ENCODE measurements at places on chromosomes 11 and 22.

- DNase-seq: no peak
These were observed 167.8 kb upstream of the NCAM1 start for GRCh38 chr11:112793416-112793815.

GRCh38 chr11:9150926-9151325 is 59.5 kb upstream of the SCUBE2 start:
- no peak for DNase-seq

DNA sequence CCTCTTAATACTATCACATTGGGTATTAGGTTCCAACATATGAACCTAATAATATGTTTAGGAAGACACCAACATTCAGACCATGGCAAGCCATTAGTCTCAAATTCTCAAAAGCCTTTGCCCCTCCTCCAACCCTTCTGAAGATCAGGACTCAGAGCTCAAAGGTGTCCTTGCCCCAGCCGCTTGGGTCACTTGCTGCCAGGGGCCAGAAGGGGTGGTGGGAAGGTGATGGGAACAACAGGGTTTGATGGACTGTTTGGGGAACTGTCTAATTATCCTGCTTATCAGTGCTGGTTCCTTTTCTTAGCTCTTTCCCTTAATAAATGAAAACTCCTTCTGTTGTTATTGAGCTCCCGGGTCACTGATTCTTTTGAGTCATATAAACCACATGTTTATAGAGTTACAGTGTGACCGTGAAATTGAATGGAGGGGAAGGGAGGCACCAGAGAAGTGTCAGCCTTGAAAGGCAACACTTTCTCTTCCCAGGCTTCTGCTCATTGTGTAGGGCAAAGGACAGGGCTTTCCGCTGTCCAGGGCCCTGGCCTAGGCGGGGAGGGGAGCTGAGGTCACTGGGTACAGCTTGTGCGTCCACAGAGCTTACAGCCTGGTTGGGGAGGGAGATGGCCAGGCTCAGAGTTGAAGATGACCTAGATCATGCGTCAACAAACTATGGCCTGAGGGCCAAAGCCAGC is 105.1 kb downstream of the FBXO7 start:
- no peak for DNase-seq

GRCh38 chr22:37560608-37561211 is 430 bp downstream of the CDC42EP1 start:
- DNase-seq: peak; percentile 78

- DNase-seq: no peak
These were observed 76.5 kb upstream of the B3GAT1 start for GRCh38 chr11:134488512-134488911.

- DNase-seq: no peak
These were observed 354.9 kb downstream of the JRKL start for GRCh38 chr11:96744697-96745096.

GRCh38 chr11:30412509-30412908 is 89.6 kb downstream of the ARL14EP start:
- DNase-seq: no peak

DNA sequence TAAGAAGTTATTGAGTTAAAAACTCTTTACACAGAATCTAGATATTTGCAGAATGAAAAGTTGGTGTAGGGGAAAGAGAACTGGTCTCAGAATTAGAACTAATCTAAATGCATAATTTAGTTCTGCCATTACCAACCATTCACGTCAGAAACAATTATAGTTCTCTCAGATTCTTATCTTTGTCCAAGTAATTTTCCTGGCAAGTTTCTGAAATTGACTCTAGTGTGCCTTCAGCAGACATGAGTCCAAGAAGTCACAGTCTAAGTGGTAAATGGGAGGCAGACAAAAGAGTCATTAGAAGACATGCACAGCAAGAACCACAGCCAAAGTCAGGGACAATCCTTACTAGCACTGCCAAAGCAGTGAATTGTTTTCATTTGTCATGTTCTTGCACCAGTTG is 1870.1 kb downstream of the LRRC4C start:
- DNase-seq: no peak

DNA sequence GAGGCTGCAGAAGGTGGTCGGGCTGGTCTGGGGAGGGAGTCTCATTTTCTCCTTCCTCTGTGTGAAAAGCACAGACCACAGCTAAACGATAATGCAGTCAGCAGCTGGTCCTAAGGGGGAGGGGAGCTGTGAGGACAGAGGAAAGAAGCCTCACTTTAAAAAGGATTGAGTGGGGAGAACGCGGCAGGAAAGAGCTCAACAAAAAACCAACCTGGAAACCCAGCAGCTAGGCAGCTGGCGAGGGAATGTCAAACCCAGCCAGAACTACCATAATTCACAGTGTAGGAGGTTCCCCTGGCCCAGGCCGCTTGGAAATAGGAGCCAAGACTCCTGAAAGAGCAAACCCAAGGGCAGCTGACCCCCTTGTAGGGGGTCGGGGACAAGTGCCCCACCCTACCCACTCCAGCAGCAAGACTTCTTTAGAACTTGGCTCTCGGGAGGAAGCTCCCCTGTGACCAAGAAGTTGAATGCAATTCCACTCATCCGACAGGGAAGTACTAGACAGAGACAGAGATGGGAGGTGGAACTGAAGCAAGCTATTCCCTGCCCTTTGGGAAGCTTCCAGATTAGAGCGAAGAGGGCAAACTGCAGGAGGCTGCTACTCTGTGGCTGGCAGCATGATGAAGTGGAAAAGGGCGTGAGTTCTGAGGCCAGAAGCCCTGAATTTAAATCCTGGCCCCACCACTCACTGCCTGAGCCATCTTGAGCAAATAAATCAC is 16.5 kb upstream of the DGKZ start:
- DNase-seq: no peak

DNA sequence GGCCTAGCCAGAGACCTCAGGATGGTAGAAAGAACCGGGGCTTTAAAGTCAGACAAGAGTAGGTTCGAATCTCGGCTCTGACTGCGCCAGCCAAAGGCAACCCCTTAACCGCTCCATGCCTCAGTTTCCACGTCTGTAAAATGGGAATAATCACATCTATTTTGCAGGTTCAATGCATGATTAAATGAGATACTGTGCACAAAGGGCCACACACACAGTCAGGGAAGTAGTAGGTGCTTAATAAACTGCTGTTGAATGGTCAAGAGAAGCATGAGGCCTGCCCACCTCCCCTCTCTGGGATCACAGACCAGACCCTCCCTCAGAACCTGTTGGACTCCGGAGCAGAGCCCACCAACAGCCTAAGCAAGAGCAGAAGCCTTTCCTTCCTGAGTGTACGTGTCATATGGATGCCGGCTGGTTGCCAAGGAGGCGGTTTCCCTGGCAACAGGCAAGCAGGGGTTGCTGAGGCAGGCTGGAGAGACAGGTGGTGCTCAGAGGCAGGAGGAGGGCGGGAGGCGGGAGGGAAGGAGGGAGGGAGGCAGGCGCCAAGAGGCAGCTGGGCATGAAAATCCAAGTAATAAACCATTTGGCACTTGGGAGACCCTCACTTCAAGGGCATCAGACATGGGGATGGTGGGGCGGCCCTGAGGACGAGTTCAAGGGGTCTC is 43.9 kb downstream of the NFAM1 start:
- DNase-seq: no peak

GRCh38 chr11:65552388-65552951 is 5.7 kb downstream of the LTBP3 start:
- no peak for DNase-seq

GRCh38 chr11:72754544-72755155 is 2.4 kb upstream of the ARAP1 start:
- DNase-seq: no peak

GRCh38 chr22:21445437-21446127 is 21.6 kb upstream of the TMEM191C start:
- no peak for DNase-seq

GRCh38 chr22:45903355-45904135 is 73.4 kb downstream of the WNT7B start:
- no peak for DNase-seq

- peak; percentile 65 for DNase-seq
These were observed at the start of gene SYTL2 for GRCh38 chr11:85810871-85811611. Gene SYTL2 (minus strand): TSS chr11:85811141. CDS start chr11:85757725, 53,416 bp downstream.

DNA sequence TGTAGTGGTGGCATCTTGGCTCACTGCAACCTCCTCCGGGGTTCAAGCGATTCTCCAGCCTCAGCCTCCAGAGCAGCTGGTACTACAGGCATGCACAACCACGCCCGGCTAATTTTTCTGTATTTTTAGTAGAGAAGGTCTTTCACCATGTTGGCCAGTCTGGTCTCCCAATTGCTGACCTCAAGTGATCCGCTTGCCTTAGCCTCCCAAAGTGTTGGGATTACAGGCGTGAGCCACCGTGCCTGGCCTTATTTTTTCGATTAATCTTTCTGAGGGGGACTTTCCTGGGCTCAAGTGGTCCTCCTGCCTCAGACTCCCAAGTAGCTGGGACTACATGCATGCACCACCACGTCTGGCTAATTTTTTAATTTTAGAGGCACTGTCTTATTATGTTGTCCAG is 5.6 kb downstream of the SNU13 start:
- no peak for DNase-seq

DNA sequence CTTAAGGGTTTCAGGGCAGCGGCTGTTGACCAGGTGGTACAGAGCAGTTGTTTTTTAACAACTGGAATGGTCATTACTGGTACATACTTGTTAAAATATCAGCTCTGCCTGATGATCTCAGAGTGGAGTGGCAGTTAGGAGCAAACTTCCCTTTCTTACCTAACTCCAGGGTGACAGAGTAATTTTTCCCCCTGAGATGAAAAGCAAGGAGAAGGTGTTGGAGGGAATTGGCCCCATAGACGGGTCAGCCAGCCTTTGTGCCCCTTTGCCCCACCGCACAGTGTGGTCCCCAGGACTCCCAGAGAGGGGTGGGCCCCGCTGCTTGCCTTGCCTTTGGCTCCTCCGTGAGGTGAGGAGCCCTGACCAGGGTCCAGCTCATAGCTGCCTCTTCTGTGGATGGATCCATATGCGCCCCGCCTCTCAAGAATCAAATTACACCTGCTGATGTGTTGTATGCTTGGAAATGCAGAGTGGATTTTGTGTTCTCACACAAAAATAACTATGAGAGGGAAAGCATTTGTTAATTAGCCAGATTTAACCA is 27.0 kb upstream of the SORL1-AS1 start:
- DNase-seq: no peak

DNA sequence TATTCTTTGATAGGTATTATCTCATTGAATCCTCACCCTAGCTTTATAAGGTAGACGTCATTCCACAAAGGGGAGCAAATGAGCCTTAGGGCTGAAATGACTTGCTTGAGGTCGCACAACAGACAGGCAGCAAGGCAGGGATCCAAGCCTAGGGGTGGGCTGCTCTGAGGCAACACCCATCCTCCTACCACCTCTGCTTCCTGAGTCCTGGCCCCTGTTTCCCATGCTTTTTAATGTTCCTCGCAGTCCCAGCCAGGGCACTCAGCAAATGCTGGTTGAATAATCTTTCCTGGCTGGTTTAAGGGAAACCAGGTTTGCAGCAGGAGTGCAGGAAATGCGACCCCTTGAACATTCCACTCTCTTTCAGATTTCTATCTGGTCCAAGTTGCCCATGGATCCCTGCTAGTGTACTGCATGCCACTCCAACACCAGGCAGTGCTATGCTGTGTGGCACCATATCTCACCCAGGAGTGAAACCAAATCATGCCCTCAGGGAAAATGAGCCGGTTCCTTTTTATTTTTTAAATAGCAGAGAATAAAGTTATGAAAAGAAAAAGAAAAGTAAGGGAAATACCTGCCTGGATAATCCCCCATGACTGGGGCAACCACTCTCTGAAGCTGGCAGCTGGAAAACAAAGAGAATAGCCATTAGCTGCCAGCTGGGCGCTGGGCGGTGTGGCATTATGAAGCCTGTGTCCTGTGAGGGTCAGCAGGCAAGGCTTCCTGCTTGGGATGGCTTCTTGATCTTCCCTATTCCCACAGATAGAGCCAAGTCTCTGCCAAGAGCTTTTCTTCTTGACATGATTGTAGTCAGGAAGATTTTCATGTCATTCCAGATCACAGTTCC is 21.8 kb downstream of the MICAL2 start:
- DNase-seq: no peak

GRCh38 chr11:10122326-10123197 is 171.5 kb downstream of the SBF2 start:
- DNase-seq: peak; percentile 46

- no peak for DNase-seq
These were observed 51.2 kb downstream of the CSTF3 start for GRCh38 chr11:33110083-33110482.

DNA sequence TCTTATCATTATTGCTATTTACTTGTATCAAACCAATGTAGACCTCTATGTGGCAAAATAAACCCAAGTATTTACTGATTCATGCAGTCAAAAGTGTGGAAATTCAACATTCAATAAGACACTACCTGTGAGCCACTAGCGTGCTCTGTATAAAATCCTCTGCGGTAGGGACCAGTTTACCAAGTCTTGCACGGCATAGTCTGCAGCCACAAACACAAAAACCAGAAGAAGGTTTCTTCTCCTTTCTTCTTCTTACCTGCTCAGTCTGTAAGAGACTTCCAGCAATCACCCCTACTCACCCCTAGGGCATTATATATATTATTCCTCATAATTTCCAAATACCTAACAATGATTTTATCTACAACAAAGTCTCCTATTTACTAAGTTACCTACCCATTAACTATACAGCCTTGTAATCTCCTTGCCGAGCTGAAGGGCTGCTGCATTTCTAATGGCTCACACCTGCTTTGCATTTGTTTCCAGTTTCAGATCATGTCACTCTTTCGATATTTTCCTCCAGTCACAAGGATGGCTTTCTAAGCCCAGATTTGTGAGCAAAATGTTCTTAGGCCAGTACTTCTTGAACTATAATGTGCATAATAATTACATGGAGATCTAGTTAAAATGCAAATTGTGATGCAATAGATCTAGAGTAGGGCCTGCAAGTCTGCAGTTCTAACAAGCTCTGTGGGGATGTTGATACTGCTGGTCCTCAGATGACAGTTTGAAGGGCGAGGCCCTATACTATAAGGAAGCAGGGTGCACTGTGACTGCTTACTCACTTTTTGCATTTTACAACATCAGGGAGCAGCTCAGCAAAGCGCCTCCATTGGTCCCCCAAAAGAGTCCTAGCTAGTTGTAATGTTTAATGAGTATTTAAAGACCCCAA is 191.9 kb upstream of the DDI1 start:
- DNase-seq: no peak

DNA sequence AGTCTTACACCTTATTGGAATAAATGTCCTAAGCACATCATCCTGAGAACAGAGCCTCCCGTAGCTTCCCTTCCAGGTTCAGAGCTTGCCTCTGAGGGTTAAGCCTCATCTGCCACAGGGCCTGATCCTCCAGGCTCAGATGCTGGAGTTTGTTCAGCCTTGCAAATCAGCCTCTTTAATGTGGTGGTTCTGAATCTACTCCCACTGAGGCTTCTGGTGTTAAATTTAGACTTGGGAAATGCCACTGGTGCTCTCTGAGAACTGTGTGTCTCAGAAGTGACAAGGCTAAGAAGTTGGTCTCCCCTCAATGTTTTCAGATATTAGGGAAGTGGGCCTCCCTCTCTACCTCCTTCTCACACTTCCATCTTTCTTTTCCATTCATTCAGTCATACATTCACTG is 68.7 kb downstream of the CCDC81 start:
- no peak for DNase-seq

- DNase-seq: no peak
These were observed 128.4 kb downstream of the OPCML start for GRCh38 chr11:133403900-133404299.

DNA sequence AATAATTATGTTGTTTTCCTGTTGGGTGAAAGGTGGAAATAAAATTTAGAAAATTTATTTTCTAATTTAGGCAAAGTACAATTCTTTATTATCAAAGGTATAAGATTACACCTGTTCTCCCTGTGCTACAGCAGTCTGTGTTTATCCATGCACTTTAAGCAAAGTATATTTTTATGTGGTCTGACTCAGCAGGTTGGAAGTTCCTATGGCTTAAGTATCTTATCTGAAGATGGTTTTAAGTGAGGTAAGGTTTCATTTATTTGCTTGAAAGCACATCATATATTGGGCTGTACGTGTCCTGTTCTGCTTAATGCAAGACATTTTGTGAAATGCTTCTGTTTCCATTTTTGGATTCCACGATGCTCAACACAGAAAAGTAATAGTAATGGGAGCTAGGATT is 14.6 kb downstream of the PPME1 start:
- DNase-seq: no peak

All from uterus (tissue), 4 donors.